Calu3 (cell line): ENCODE measurements at places on chromosomes 4 and X. TPM values are rescaled to one million over a fixed set of nuclear protein-coding genes. Genes with fewer than 3 reads are reported as not detected.
A peak's percentile ranks its signal among the peaks of the same experiment; 100 is the strongest.

- H3K27me3 ChIP-seq, result no peaks in the 10 kb centered on the region
- no peak for DNase-seq
- H3K27ac ChIP-seq, result no peak overlapping the region
- H3K4me1 ChIP-seq, result no peaks in the 10 kb centered on the region
These were observed 218.1 kb upstream of the FAT4 start for GRCh38 chr4:125096662-125097061.

- peaks cover 34% of the 10 kb centered on the region for H3K4me1 ChIP-seq
- H3K36me3 ChIP-seq, result peaks cover 7% of the 10 kb centered on the region
- DNase-seq, result no peak
- no peaks in the 10 kb centered on the region for H3K27me3 ChIP-seq
- no peak overlapping the region for H3K27ac ChIP-seq
- no peak overlapping the region for H3K4me3 ChIP-seq
These were observed 42.6 kb downstream of the ADGRA3 start for GRCh38 chr4:22473268-22473667.

TMEM144 gene
- total RNA-seq, result 6.0 and 11.8 TPM in 2 replicates

SPANXB1 gene
- total RNA-seq, result not detected in 2 replicates

- peaks cover 9% of the 10 kb centered on the region for H3K36me3 ChIP-seq
- peaks cover 96% of the 10 kb centered on the region for H3K27me3 ChIP-seq
- peak overlapping the region; percentile 76 for H3K4me3 ChIP-seq
- peaks cover 12% of the 10 kb centered on the region for H3K4me1 ChIP-seq
- H3K27ac ChIP-seq, result no peak overlapping the region
These were observed 1.5 kb upstream of the PTCHD1 start for GRCh38 chrX:23332888-23333821.

CCDC120 gene
- 30.8 and 39.0 TPM in 2 replicates for total RNA-seq

JAKMIP1 gene
- total RNA-seq, result not detected in 2 replicates

DNA sequence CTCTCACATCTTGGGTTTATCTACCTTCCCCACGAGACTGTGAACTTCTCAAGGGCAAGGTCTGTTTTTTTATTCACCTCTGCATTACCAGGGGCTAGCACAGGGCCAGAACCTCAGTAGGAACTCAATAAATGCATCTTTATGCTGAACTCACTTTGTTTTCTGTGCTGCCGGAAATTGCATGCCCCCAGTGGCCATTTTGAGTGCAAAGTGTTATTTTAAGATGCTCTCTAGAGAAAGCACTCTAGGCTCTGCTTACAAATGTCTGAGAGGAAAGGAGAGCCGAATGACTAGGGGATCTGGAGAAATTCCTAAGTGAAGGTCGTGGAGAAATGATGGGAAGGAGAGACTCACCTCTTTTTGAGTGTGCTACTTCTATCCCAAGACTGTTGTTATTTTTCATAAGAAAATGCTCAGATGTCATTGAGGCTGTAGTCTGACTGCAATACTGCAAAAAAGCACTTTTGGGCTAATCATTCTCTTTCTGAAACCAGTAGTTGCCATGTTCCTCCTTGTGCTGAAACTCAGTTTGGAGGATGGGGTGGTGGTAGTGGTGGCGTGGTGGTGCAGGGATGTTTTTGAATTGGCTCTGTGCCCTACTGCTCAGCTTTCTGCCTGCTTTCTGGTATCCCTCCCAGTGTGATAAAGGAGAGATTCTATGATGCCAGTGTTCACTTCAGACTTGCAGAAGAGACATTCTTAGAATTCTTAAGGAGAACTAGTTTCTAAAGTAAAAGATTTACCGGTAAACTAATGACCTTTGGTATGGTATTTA, 41.3 kb downstream of the DOCK11 start:
- peaks cover 9% of the 10 kb centered on the region for H3K4me1 ChIP-seq
- no peaks in the 10 kb centered on the region for H3K27me3 ChIP-seq
- H3K4me3 ChIP-seq, result no peak overlapping the region
- H3K27ac ChIP-seq, result no peak overlapping the region
- H3K36me3 ChIP-seq, result no peaks in the 10 kb centered on the region

DNA sequence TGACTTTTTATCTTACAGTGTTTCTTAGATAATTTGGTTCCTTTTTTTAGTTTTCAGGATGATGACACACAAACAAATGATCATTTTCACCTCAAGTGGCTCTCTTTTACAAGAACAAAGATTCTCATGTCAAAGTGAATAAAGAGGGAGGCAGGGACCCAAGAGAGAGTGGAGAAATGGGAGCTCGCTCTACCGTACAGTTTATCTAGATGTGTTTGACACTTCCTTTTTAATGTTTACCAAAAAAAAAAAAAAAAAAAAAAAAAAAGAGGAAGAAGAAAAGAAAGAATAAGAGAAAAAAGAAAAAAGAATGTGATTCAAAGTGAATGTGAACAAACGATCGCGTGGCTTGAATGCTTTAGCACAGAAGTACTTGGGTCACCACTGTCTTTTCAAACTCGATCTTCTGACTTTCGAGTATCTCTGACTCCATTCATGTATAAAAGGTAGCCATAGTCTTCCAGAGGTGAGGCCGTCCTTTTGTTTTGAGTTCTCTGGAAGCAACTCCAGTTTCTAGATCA, 75.6 kb upstream of the GRXCR1 start:
- H3K4me1 ChIP-seq, result no peaks in the 10 kb centered on the region
- H3K27me3 ChIP-seq, result no peaks in the 10 kb centered on the region
- no peak overlapping the region for H3K4me3 ChIP-seq
- H3K36me3 ChIP-seq, result no peaks in the 10 kb centered on the region
- no peak for DNase-seq

EMD gene
- total RNA-seq, result 75.1 TPM in 2 replicates

- DNase-seq, result no peak
- H3K4me1 ChIP-seq, result peaks cover 13% of the 10 kb centered on the region
- peak overlapping the region; percentile 88 for H3K27ac ChIP-seq
- H3K4me3 ChIP-seq, result peak overlapping the region; percentile 94
These were observed 541 bp upstream of the FIP1L1 start for GRCh38 chr4:53376900-53377299.

DNA sequence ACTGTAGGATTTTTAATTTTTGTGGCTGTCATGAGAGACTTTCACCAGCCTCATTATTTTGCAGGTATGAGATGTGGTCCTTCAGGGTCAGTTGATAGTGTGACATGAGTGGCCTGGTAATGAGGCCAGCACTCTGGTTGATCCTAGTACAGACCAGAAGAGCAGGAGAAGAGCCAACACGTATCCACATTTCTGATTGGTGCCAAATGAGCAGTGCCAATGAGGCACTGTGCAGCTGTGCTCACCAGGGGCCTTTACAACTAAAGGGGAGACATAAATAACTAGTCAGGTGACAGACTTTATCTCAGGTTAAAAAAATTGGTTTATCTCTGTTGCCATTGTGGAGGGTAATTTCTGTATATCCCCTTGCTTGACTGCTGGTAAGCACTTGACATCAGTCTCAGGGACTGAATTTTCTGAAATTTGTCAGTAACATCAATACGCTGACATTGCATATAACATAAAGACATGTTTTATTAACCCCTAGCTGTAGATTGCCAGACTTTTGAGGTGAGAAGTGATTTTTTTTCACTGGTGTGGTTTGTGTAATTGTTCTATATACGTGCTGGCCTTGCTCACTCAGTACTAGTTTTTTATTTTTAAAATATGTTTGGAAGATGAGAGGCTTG, 101.2 kb downstream of the AFF1 start:
- peaks cover 8% of the 10 kb centered on the region for H3K4me1 ChIP-seq
- no peak overlapping the region for H3K27ac ChIP-seq
- DNase-seq, result no peak
- H3K36me3 ChIP-seq, result no peaks in the 10 kb centered on the region

DNA sequence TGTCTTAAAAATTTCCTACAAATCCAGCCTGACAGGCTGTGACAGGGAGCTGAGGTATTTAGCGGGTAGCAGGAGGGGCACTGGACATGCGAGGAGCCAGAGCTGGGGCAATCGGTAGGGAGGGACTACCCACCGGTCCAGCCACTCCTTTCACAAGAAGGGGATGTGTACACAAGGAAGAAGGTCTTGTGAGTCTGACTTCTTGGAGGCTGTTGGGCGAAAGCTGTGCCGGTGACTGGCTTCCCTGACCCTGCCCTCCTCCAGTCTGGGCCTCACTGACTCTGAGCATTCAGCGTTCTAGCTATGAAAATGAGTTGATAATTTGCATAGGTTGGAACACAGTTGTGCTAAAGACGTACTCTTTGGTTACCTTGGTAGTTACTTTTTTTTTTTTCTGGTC, 12.7 kb upstream of the CXCL8 start:
- H3K4me1 ChIP-seq, result peaks cover 69% of the 10 kb centered on the region
- H3K4me3 ChIP-seq, result peak overlapping the region; percentile 40
- H3K36me3 ChIP-seq, result peaks cover 22% of the 10 kb centered on the region
- peak overlapping the region; percentile 89 for H3K27ac ChIP-seq
- no peaks in the 10 kb centered on the region for H3K27me3 ChIP-seq

DNA sequence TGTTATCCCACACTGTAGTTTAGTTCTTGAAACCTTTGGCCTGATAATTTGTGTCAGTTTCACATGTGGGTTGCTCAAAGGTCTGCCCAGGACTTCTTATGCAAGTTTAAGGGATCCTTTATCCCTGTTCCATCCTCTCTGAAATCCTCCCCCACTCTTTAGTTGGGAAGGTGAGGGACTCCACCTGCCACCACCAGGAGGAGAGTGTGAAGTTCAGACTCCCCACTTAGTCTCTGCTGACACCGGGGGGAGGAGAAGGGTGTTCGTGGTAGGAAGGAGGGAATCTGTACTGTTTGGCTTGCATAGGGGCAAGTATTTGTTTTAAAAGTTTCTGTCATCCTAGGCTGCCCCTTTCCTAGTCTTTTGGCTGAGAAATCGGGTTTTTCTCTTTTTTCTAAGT, 211.8 kb downstream of the PPP4R3C start:
- no peak overlapping the region for H3K4me3 ChIP-seq
- no peaks in the 10 kb centered on the region for H3K27me3 ChIP-seq
- H3K4me1 ChIP-seq, result no peaks in the 10 kb centered on the region
- no peak for DNase-seq
- H3K36me3 ChIP-seq, result no peaks in the 10 kb centered on the region
- no peak overlapping the region for H3K27ac ChIP-seq

DNA sequence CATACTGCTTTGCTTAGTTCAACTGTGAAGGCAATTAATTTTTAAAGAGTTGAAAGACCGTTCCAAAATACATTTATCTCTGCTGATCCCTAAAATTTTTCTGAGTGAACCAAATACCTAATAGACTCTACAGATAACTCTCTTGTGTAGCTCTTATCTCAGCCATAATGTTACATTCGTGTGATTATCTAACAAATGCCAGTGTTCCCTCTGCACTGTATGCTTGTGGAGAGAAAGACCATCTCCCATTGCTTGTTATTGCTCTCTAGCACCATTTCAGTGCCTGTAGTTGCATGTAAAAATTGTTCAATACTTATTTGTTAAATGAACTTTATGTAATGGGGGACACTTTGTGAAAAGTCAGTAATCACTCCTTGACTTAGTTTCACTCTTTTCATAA, 81.3 kb upstream of the ATOH1 start:
- DNase-seq, result no peak
- H3K4me1 ChIP-seq, result no peaks in the 10 kb centered on the region
- H3K36me3 ChIP-seq, result no peaks in the 10 kb centered on the region
- no peaks in the 10 kb centered on the region for H3K27me3 ChIP-seq
- H3K4me3 ChIP-seq, result no peak overlapping the region

- H3K36me3 ChIP-seq, result no peaks in the 10 kb centered on the region
- no peaks in the 10 kb centered on the region for H3K4me1 ChIP-seq
- H3K27me3 ChIP-seq, result peaks cover 27% of the 10 kb centered on the region
- H3K27ac ChIP-seq, result no peak overlapping the region
- no peak overlapping the region for H3K4me3 ChIP-seq
- no peak for DNase-seq
These were observed 18.6 kb upstream of the TMEM185A start for GRCh38 chrX:149650162-149650561.

CTAG2 gene
- total RNA-seq, result not detected in 2 replicates

DNA sequence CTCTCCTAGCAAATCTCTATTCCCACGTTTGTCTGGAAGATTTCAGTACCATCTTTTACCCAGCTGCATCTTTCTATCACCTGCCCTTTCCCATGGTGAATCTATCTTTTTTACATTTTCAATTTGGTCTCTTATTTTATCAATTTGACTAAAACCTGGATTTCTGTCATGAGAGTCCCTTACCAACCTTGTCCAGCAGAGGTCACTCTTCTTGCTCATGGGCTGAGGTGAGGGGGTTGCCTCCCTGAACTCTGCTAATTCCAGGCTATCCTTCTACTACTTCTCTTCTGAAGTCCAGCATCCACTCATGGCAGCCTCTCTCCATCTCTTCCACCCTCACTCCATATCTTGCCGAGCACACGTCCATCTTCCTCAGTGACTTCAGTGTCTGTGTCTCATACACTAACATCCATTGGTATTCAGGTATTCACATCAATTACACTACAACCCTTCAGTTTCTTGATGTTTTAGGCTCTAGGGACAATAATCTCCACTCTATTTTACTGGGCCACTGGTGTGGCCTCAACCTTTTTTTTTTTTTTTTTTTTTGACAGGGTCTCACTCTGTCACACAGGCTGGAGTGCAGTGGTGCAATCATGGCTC, 17.8 kb upstream of the ZNF827 start:
- H3K27me3 ChIP-seq, result no peaks in the 10 kb centered on the region
- no peak overlapping the region for H3K4me3 ChIP-seq
- DNase-seq, result peak; percentile 17
- H3K36me3 ChIP-seq, result peaks cover 5% of the 10 kb centered on the region
- peaks cover 30% of the 10 kb centered on the region for H3K4me1 ChIP-seq
